ENCODE measurements at places on chromosomes 5 and 9.

DNA sequence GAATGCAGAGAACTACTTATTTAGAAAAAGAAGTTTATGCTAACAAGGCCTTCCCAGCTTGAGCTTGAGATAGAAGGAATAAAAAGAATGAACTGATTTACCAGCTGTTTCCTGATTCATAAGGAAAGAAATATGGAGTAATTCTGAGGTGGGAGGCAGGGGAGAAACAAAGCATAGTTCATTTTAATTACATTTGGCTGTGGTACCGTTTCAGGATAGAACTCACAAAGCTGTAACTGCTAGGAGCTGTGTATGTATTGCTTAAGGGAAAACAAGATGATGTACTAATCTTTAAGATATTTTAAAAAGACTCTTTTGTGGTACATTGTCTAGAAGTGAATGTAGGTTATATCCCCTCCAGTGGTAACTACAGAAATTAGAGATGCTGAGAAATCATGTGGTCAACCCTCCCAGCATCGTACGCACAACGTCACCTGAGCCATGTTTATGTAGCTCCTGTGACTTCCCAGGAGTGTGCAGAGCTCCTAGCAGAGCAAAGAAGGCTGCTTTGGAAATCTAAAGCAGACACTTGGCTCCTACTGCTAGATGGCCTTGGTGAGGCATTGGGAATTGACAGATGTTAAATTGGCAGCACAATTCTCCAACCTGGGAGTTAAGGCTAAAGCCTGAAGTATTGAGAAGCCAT is 208.3 kb upstream of the VLDLR start:
- no peak for DNase-seq

DNA sequence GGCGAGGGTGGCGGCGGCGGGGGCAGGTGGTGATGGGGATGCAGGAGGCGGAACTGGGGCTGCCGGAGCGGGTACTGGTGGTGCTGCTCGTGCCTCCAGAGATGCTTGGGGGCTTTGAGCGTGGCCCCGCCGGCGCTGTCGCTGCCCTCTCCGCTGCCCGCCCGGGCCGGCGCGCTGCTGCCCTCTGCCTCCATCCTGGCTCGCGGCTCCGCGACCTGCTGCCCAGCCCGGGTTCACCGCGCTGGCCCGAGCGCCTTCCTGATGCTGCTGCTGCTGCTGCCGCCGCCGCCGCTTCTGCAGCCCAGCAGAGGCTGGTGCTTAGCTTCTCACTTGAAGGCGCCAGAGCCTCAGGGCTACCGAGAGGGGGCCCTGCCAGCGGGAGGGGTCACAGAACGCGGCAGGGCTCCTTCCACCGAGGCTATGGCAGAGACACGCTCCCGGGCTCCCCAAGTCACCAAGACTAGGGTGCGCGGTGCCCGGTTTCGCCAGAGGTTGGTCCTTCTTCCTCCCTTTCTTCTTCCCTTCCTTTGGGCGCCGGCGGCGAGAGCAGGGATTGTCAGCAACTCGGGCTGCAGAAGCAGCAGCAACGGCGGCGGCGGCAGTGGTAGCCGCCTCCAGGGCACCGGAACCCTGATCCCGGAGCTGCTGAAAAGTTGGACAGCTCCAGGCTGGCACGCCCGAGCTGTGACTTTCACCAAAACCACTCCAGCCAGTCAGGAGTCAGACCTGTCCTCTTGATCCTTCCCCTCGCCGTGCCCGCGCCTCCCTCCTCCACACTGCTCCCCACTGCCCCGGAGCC is at the start of gene PDE4D:
PDE4D (minus strand) TSS at position 298 of the 799 bp plus-strand sequence.
- no peak for DNase-seq

GRCh38 chr9:91312717-91313325 is 48.9 kb downstream of the AUH start:
- DNase-seq, result no peak

DNA sequence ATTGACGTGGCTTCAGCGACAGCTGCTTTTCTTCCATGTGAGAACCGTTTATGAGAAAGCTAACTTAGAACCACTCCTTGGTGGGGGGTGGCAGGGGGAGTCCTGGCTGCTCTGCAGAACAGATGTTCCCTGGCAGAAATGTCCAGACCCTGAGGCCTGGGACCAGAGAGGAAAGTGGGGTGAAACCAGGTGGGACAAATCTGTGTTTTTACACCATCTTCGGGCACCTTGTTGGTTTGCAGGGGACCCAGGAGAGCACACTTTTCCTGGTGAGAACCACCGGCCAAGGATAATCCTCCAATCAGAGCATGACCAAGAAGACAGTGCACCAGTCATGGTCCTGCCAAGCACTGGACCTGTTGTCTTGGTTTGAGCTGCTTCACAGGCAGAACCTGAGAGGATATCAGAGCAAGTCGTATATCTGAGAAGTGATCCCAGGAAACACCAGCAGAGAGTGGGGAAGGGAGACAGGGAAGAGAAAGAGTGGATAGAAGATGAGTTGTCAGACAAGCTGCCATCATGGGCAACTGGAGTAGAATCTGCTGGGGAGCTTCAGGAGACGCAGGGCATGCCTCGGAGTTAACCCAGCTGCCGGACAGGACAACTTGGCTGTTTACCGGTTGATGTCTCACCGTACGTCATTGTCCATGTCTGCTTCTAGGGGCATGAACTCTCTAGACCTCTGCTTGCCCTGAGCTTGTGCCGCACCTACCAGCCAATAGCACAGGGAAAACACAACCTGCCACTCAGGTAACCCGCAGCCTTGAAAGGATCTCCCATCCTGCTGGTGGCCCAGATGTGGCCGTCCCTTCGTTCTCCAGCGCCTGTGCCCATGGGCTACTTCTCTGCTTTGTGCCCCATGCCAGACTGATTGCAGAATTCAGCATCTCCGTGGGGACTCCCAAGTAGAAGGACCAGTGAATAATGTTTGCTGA is 178.4 kb upstream of the MVB12B start:
- DNase-seq, result no peak

DNA sequence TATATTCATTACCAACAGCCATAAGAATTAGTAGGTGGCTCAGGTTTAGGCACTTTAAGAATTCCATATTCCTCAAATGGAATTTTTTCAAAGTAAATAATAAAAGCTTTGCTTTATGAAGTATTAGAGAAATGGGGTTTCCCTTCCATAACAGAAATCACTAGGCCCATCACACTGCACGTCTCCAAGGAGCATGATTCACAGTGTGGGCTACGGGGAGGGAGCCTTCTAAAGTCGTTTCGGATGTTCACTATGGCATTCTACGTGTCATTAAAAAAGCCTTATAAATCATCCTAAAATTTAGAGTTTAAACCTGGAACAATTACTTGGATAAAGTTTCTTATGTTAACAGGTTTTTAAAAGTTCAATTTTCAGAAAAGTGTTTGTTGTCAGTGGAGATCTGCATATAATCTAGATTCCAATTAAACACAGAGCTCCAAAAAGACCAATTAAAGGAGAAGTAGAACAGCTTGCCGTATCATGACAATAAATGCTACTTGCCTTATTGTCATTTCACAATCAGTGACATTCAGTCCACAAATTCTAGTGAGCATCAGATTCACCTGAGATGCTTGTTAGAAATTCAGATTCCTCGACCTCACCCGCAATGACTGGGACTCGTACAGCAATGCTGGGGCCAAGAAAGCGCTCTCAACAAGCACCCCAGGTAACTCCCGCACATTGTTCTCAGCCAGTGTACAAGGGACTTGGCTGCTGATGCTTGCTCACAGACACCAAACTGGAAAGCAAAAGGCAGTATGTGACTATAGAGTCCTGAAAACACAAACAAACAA is 115.7 kb downstream of the NFIB start:
- no peak for DNase-seq

- DNase-seq, result no peak
These were observed 73.0 kb downstream of the GADD45G start for GRCh38 chr9:89677702-89678395.

DNA sequence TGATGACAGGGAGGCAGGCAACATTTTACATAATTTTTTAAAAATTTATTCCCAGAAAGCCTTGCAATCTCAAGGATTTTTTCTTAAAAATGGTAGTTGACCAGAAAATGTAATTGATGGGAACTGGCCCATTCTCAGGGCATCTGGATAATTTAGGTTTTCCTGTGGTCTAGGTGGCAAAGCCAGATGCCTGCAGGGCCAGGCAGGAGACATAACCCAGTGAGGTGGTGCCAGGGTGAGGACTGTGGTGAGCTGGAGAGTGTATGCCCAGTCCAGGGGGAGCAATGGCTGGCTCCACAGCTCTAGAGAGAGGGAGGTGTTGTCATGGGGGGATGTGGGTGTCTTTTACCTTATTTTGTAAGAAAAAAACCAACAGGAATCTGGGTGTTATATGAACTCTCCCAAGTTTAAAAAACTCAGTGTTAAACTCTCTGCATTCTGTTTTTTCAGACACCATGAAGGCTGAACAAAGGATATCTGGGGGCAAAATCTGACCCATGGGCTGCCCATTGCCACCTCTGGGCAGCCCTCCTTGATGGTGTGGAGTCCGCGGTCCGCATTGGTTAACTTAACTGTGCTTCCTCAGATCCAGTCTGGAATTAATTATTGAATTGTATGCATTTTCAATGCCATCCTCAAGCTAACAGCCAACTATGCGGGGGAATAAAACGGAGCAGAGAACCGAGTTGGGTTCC is 43.9 kb downstream of the BOD1 start:
- no peak for DNase-seq

GRCh38 chr9:13295556-13295955 is 16.1 kb upstream of the MPDZ start:
- no peak for DNase-seq

DNA sequence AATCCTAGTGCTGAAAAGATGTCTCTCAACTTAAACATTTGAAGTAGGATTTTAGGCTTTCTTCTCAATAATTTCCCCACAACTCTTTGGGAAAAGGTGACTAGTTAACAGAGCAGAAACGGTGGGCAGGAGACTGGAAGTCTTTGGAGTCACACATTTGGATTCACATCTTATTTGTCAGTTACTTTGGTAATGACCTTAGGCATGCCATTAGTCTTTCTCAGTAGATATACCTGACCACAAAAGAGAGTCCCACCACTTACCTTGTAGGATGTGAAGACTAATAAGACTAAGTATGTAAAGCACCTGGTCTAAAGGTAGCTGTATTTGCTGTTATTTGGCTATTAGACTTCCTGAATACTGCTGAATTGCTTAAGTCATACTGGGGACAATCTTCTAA is 35.4 kb downstream of the DAP start:
- no peak for DNase-seq

DNA sequence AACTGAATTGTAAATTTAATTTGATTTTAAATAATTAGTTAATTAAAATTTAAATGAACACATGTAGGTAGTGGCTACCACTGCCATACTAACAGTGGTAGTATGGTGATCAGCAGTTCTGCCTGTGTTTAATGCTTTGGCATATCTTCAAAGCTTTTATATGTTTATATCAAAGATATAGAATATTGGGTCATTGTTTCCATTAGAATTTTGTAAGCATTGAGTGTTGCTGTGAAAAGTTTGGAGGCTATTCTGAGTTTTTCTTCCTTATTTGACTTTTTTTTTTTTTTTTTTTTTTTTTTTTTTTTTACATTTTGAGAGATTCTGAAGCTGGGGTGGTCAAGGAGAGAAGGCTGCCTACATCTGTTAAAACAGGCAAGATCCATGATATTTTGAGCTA is 134.2 kb downstream of the SPATA31D1 start:
- DNase-seq, result no peak

GRCh38 chr9:21565155-21565554 is 83.0 kb upstream of the IFNE start:
- DNase-seq, result no peak

Measured in CD4-positive, alpha-beta T cell treated with Interleukin-12 subunit alpha and Interleukin-12 subunit beta, for 1 hour (primary cell).